Hypothalamus (tissue), 51 donors: ENCODE measurements at places on chromosomes 3 and 15.
A peak's percentile ranks its signal among the peaks of the same experiment; 100 is the strongest.

GRCh38 chr3:109195815-109196214 lies 59.3 kb downstream of the C3orf85 start:
- DNase-seq: no peak

DNA sequence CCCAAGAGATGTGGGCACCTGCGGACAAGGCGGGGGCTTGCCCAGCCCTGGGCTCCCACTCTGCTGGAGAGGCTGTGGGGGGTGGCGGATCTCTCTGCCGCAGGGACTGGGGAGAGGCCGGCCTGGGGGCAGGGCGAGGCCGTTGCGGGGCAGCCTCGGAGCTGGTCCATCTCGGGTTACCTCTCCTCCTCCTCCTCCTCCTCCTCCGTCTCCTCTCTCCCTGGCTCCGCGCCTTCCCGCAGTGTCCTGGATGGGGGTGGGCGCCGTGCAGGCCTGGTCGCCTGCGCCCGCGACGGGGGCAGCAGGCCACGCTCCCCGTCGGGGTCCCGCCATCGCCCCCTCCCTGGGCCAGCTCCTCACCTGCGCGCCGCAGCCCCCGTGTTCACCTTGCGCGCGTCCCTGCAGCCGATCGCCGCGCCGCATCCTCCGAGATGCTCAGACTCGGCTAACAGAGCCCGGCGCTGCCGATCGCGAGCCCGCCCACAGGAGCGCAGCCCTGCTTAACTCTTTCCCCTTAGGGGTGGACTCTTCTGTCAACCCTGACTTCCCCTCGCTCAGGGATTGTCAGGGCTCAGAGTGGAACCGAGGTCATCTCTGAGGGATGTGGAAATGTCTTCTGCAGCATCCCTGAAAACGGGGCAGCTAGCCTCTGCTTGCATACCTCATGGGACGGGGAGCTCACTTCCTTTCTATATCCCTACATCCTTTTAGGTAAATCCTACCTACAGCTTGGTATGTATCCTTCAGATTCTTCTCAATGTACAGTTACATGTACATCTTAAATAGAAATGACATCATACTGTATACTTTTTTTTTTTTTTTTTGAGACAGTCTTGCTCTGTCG lies at the start of gene PRRT3:
TSS of gene PRRT3 (minus strand) at position 447 of the 844 bp plus-strand sequence. CDS start 2,293 bp downstream, outside the sequence.
- DNase-seq: peak; percentile 55

DNA sequence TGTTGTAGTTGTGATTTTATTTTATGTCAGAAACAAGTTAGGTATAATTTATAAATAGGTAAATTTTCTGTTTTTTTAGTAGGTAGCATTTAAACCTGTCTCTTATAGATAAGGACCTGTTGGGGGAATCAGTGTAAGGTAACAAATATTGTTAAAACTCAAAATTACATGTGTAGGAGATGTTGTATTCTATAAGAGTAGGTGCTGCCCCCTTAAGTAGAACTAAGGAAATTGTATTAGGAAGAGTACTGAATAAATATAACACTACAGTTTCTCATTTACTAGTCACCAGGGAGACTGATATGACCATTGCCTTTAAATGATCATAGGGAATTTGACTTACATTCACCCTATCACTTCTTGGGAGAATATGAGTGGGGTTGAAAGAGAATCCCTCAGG lies 31.2 kb downstream of the SLC25A36 start:
- DNase-seq: no peak

DNA sequence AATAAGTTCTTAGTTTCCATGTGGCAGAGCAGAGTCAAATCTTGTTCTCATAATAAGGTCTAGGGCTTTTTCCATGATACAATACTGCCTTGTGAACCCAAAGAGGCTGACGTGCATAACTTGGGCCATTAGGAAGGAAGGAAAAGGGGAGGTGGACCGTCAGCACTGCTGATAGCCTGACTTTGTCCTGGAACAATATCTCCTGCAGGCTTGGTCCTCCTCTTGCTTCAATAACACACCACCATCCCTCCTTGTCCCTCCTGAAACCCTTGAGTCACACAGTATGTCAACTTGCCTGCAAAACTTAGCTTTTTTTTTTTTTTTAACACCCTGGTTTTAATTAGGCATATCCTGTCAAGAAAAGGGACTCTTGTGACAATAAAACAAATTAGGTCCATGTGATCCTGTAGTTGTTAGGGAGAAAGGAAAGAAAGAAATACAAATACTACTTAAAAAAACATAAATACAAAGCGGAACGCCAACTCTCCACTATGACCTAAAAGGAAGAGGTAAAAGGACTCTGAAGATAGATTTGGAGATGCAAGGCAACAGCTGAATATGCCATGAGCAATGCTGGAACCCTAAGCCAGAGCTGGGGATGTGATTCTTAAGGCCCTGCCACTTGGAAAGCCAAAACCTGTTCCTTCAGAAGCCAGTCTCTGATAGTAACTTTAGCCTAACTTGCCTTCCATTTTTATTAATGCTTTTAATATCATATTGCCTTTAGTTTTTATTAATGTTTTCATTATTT lies 67.0 kb downstream of the WWTR1 start:
- no peak for DNase-seq

- DNase-seq: no peak
Observed at GRCh38 chr15:77839456-77839855, 206.7 kb upstream of the LINGO1 start.

DNA sequence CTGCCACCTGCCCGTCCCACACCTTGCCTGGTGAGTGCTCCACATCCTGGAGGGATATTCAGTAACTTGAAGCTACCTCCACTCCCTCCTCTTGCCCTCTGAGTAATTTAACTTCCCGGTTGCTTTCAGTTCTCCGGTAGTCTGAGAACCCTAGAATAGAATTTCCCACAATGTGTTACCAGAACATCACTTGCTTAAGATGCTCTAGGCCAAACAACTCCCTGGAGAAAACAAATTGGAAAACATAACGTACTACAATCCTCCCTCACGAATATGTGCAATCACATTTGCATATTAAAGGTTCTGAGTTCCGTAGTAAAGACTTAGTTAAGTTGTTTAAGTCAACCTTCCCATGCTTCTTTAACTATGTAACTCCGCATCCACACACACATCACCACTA lies 44.8 kb downstream of the SLCO2A1 start:
- DNase-seq: no peak

DNA sequence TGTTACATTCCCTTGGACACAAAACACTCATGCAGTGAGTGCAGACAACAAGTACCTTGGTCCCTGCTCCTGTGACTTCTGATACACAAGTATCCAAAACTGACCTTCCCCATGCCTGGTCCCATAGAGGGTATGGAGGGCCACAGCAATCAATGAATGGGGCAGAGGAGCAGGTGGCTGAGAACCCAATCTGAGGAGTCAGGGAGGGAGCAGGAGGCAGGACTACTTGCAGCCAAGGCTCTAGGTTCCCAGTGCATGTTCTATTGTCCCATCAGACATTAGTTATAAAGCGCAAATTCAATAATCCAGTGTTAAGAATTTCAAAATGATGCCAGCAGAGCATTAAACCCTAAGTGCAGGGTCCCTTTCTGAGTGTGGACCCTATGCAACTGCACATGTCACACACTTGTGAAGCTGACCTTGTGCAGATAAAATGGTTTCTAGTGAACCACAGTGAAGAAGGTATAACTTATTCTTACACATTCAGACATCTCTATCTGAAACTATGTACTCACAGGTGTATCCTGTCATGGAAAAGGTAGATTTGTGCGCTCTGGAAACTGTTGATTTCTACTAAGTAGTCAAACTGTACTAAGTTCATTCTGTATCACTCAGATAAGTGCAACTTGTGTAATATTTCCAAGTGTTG lies 107.3 kb upstream of the ABI3BP start:
- DNase-seq: no peak
